ENCODE measurements at places on chromosomes 1 and 21. TPM values are rescaled to one million over a fixed set of nuclear protein-coding genes. Genes with fewer than 3 reads are reported as not detected.

The RBM11 gene
- not detected for total RNA-seq

- DNase-seq: no peak
Observed at GRCh38 chr1:52659356-52659755, 26.4 kb downstream of the SHISAL2A start.

The MROH9 gene
- 0.27 TPM for total RNA-seq

The LCE3E gene
- not detected for total RNA-seq

DNA sequence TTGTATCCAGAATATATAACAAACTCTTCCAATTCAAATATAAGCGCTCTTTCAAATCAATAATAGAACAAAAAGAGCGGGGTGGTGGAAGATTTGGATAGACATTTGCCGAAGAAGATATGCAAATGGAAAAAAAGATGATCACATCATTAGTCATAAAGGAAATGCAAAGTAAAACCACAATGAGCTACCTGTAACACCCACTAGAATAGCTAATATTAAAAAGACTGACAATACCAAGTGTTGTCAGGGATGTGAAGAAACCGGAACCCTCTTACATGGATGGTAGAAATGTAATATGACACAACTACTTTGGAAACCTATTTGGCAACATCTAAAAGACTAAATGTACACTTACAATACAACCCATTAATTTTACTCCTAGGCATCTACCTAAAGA is 5.7 kb upstream of the TRAF5 start:
- no peak for DNase-seq

The AIM2 gene
- not detected for total RNA-seq

The SPRR3 gene
- not detected for total RNA-seq

- no peak for DNase-seq
Observed at GRCh38 chr1:24392982-24393650, 20.5 kb downstream of the STPG1 start.

The STUM gene
- total RNA-seq: 0.98 TPM

The SETD4 gene
- 22.8 TPM for total RNA-seq

The SLC19A2 gene
- 7.7 TPM for total RNA-seq

GRCh38 chr1:19087017-19087736 is 122.9 kb downstream of the UBR4 start:
- no peak for DNase-seq

All from fibroblast of the aortic adventitia (primary cell).